Suppressor macrophage treated with lipopolysaccharide for 1 hour (primary cell): ENCODE measurements at places on chromosomes 2 and 18.

GRCh38 chr18:31492671-31493070 lies 5.3 kb upstream of the DSG2 start:
- no peak for DNase-seq

GRCh38 chr18:46239998-46240397 lies 135.8 kb downstream of the HAUS1 start:
- no peak for DNase-seq

GRCh38 chr2:205972113-205972512 lies 113.9 kb downstream of the INO80D start:
- no peak for DNase-seq

GRCh38 chr2:165407466-165407865 lies 62.0 kb upstream of the CSRNP3 start:
- DNase-seq = no peak

GRCh38 chr2:9179572-9180201 lies 26.9 kb upstream of the ASAP2 start:
- DNase-seq = peak; percentile 85

DNA sequence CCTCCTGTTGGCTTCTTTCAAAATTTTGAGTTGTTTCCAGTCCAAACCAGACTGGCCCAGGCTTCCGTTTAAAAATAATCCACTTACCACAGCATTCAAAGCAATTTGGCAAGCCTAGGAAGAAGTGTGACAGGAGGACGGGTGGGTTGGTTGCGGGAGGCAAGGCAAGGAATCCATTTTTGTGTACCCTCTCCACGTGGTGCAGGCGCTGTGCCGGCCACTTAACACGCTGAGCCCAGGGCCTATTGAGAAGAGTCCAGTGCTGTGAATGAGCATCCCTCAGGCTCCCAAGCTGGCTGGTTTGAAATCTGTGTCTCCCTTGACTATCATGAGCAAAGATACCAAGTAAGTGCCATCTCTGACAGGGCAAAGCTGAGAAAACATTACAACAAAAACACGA lies 160.9 kb downstream of the NCKAP5 start:
- no peak for DNase-seq

DNA sequence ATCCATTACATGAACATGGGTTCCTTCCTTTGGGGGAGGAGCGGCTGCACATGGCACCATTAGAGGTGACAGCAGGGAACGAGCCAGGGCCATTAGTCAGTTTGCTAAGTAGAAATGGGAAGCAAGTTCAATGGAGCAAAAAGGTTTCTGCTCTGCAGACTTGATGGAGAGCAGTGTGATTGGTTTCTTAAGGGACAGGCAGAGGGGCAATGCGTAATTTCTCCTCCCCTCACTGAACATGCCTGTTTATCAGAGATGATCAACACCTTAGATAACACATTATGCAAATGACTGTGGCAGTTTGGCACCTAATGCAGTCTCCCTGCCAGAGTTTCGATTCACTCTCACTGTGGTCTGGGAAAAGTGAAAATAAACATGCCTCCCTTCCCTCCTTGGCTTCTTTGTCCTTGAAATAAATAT lies 414.5 kb downstream of the STK39 start:
- no peak for DNase-seq

DNA sequence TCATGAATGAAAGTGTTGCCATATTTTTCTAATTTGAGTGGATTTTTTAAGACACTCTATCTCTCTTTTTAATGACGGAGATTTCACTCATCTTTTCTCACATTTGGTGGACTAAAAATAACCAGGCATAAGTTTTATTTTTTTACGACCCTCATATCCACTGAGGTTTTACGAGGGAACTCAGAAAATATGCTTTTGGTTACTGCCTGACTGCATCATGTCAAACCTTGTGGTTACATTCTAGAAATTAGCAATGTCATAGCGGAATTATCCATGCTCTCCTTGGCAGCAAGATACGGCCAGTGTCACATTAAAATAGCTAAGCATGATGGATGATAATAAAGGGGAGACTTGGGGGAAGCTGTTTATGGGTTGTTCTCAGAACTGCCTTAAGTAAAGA lies 428.6 kb upstream of the FSHR start:
- no peak for DNase-seq

DNA sequence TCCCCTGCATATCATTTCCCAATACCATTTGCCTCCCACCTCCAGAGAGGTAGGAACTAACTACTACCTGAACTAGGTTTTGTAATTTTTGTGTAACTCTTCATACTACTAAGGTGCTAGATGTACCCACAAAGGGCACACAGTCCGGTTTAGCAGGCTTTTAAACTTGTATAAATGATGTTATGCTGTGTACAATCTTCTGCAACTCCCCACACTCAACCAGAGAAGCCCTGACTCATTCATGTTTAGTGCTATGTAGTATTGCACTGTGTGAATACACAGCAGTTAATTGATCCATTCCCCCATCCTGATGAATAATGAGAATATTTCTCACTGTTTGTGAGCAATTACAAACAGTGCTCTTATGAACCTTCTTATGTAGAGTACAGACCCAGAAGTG lies 285.6 kb downstream of the SMAD2 start:
- DNase-seq = no peak

- peak; percentile 9 for DNase-seq
Observed at GRCh38 chr2:7758073-7758759, 841.0 kb downstream of the RNF144A start.
